ENCODE measurements at places on chromosomes 5 and 9. TPM values are rescaled to one million over a fixed set of nuclear protein-coding genes. Genes with fewer than 3 reads are reported as not detected.

DNA sequence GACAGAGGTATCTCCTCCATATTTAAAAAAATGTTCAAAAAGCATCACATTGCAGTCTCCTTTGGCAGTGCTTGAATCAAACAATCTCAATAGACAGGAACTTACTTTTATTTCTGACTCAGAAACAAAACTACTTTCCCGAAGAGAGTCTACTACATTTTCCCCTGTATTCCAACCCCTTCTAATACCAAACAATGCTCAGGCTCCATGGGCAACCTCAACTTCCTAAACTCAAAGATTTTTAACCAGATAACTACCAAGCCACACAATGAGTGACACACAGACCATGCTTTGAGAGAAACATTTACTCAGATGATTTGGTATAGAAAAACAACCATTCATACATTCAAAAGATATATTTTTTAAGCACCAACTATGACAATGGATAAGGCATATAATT is 70.5 kb downstream of the APBA1 start:
- DNase-seq = no peak

- no peak for DNase-seq
Measured at GRCh38 chr5:158288272-158288657, 429.3 kb upstream of the CLINT1 start.

The FGF18 gene
- not detected for total RNA-seq

- peak; percentile 79 for DNase-seq
Measured at GRCh38 chr9:136881691-136882108, 4.6 kb upstream of the TRAF2 start.

GRCh38 chr5:55036477-55036876 is 12.4 kb downstream of the GZMK start:
- no peak for DNase-seq

The AFAP1L1 gene
- total RNA-seq = 1.9 TPM

- DNase-seq = no peak
Measured at GRCh38 chr5:41459557-41459956, 50.8 kb downstream of the PLCXD3 start.

The DNAH5 gene
- total RNA-seq = 0.36 TPM

The ATOX1 gene
- total RNA-seq = 53.6 TPM

The FBP1 gene
- total RNA-seq = 48.6 TPM

- no peak for DNase-seq
Measured at GRCh38 chr5:132046880-132047299, 13.6 kb upstream of the IL3 start.

The ACOT12 gene
- not detected for total RNA-seq

DNA sequence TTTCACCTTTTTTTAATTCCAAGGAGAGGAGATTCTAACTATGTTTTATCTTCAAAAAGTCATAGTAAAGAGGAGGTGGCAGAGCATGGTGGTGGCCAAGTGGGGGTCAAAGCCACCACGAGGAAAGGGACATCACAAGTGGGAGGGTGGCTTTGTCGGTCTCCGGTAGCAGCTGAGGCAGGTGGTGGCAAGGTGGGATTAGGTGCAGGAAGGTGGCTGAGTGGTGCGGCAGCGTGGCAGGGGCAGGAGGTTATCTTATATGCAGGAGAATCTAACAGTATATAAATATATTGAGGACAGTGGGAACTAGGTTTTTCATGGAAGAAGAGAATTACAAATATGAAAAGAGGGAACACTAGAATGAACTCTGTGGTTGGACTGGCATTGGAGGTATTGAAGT is 196.8 kb downstream of the FSTL4 start:
- DNase-seq = no peak

DNA sequence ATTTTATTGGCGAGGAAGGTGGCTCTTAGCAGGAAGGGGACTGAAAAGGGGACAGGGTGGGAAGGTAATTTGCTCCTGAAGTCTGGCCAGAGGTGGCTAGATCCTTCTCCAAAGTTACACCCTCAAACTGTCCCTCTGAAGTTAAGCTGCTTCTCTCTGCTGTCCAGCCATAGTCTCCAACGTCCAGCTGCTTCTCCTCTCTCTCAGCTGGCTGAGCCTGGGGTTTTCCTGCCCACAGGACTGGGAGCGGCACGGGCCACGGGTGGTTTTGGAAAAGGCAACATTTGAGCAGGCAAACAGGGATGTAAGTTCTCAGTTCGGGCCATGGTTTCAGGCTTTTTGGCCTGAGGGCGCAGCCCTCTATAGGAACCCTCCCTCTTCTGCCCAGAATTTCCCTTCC is 128.3 kb downstream of the YIPF5 start:
- no peak for DNase-seq

Measured in mucosa of descending colon (tissue), 3 donors.